ENCODE measurements at places on chromosomes 1 and 21.

DNA sequence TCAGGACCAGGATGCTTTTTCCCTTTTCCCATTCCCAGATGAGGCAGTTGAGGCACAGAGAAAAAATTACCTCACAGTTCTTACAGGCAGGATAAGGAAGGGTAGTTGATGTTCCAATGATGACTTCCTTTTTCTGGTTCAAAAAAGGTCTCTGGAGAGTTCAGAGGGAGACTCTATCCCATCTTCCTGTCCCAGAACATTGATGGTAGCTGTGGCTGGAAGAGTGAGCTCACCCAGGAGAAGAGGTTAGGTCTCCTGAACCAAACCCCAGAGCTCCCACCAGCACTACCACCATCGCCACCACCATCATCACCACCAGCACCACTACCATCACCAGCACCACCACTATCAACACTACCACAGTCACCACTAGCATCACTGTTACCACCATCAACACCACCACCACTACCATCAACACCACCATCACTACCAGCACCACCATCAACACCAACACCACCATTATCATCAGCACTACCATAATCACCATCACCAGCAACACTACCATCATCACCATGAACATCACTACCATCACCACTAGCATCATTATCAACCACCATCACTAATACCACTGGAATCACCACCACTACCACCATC, 105.5 kb upstream of the RUNX3 start:
- DNase-seq, result no peak

- no peak for DNase-seq
Observed at GRCh38 chr1:40183055-40183710, 22.0 kb downstream of the RLF start.

DNA sequence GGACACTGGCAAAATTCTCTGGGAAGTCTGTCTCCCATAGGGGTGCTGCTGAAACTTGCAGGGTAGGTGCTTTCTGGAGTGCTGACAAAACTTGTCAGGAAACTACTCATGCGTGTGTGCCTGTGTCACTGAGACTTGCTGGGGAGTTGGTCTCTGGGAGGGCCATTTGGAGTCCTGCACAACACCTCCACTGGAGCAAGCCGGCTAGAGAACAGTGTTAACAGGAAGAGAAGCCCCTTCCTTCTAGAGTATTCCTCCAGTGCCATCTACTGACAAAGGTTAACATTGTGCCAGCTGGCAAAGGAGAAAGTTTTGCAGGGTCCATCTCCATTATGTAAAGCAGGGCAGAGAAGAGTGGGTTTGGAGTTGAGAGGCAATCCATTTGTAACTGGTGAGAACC, 30.0 kb downstream of the ZMYM4 start:
- DNase-seq, result no peak

- DNase-seq, result no peak
Observed at GRCh38 chr1:167713330-167714081, 8.3 kb upstream of the MPZL1 start.

DNA sequence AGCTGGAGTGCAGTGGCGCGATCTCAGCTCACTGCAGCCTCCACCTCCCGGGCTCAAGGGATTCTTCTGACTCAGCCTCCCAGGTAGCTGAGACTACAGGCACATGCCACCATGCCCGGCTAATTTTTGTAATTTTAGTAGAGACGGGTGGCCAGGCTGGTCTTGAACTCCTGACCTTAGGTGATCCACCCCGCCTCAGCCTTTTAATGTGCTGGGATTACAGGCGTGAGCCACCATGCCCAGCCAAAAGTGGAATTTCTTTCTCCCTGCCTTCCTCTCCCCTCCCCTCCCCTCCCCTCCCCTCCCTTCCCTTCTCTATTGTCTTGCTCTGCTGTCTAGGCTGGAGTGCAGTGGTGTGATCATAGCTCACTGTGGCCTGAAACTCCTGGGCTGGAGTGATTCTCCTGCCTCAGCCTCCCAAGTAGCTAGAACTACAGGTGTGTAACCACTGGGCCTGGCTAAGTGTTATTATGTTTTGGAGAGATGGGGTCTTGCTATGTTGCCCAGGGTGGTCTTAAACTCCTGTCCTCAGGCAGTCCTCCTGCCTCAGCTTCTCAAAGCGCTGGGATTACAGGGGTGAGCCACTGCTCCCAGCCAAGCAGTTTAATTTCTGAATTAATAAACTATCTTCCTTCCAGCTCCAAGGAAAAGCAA, 10.0 kb upstream of the MACF1 start:
- DNase-seq, result no peak

GRCh38 chr1:200275816-200276453, 133.9 kb downstream of the ZNF281 start:
- DNase-seq, result no peak

DNA sequence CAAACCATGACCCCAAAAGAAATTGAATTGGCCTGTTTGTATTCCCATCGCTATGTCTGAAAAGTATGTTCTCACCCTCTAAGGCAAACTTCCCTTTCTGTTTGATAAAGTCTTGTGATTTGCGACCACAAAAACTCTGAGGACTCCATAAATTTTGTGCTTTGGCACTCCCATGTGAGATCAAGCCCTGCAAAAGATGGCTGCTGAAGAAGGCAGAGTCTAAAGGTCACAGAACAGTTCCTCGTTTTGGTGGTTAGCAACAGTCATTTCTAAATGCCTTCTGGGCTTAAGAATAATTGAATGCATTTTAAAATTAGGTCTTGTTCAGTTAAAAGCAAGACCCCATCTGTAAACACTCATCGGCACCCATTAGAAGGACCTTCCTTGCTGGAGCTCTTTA, 441.6 kb downstream of the OMA1 start:
- no peak for DNase-seq

DNA sequence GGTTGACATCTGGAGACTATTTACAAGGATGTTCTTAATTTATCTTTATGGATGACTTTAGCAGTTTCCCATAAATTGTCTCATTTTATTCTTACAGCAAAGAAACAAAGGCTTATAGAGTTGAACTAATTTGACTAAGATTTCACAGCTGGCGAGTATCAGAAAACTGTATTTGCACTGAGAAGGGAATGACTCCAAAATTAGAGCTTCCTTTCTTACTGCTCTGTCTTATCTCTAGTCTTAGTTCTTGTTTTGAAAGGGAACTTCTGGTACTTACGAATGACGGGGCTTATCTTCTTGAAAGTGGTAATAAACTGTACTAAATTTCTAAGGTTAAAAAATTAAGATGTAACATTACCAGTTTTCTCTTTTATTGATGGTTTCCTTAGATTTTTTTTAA, 13.6 kb downstream of the CNST start:
- no peak for DNase-seq

DNA sequence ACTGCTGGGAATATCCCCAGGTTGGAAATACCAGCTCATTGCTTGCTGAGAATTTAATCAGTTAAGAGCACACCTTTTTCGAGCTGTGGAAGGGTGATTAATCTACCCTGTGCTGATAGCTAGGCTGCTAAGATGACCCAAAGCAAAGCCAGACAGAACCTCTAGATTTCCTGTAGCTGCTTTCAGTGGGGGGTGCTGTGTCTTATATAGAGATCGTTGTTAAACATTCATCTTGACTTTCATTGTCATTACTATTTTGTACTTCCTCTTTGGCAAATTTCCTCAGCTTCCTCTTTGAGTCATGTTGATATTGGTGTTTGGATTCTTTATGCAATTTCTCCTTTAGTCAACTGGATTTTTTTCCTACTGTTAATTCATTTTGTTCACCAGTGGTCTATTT, 155.3 kb downstream of the DISC1 start:
- no peak for DNase-seq

- DNase-seq, result no peak
Observed at GRCh38 chr1:201191653-201192260, 1.1 kb downstream of the IGFN1 start.

GRCh38 chr21:45419162-45419561, 14.2 kb downstream of the COL18A1 start:
- no peak for DNase-seq

- no peak for DNase-seq
Observed at GRCh38 chr1:200437556-200438203, 27.8 kb upstream of the ZNF281 start.

DNA sequence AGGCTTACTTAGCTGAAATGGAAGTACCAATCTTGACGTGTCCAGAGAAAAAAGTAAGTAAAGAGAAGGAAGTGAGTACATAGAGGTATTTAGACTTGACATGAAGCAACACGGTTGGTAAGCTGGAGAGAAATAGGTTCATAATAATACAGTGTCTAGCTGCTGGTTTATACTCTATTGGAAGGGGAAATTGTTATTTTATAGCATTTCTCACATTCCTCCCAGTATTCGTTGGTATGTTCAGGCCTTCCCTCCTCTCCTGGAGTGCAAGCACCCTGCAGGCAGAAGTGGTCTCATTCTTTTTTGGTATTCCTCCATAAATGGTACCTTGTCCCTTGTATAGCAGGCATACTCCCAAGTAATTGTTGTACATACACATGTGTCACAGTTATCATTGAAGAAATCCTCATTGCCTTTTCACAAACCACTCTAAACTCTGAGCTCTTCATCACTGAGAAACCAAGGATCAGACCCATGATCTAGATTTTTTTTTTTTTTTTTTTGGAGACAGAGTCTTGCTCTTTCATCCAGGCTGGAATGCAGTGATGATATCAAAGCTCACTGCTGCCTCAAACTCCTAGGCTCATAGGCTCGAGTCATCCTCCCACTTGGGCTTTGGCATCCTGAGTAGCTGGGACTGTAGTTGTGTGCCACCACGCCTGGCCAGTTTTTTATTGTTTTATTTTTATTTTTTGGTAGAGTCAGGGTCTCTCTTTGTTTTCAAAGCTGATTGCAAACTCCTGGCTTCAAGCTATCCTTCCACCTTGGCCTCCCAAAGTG, 9.8 kb upstream of the IPO9 start:
- no peak for DNase-seq

DNA sequence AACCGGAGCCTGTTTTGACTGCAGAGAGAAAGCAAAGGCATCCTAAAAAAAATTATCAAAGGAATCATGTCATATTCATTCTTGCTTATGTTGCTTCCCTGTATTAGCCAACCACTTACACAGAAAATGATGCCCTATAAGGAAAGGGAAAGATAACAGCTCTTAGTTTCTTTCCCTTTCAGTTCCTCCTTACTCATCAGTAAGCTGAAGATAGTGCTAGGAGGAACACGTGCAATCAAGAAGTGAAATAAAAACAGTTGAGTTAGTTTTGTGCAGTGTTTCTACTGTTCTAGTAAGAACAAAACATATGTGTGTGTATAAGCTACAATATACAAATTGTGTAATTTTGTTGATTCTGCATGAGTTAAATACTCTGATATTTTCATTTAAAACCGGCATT, 45.3 kb upstream of the MTF2 start:
- no peak for DNase-seq

- DNase-seq, result no peak
Observed at GRCh38 chr1:200028586-200029034, 1.1 kb downstream of the NR5A2 start.

GRCh38 chr1:170674986-170675385, 11.1 kb downstream of the PRRX1 start:
- no peak for DNase-seq

- no peak for DNase-seq
Observed at GRCh38 chr1:2115702-2116341, 65.6 kb downstream of the PRKCZ start.

GRCh38 chr1:207030522-207031009, 2.0 kb downstream of the C1orf116 start:
- DNase-seq, result no peak

DNA sequence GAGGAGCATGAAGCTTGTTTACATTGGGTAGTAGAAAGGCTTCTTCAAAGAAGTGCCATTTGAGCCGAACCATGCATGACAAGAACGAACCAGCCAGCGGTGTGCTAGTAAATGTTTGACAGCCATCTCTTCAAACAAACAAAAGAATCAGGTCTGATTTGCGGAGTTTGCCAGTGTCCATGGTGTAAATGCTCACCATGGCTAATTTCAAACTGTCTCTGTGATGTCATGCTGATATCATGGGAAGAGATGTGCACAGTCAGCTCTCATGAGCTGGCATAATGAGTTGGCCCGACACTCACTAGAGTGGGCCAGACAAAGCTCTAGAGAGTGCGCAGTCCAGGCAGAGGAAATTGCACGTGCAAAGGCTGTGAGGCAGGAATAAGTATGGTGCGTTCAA, 101.1 kb downstream of the KAZN start:
- no peak for DNase-seq

GRCh38 chr1:204697893-204698292, 12.4 kb upstream of the LRRN2 start:
- DNase-seq, result no peak

- DNase-seq, result no peak
Observed at GRCh38 chr1:24337455-24337854, 18.3 kb downstream of the GRHL3 start.

GRCh38 chr1:33260439-33260838, 4.1 kb downstream of the ZNF362 start:
- no peak for DNase-seq

- no peak for DNase-seq
Observed at GRCh38 chr1:3968851-3969250, 68.8 kb upstream of the C1orf174 start.

GRCh38 chr1:45666836-45667235, 19.5 kb downstream of the GPBP1L1 start:
- no peak for DNase-seq

DNA sequence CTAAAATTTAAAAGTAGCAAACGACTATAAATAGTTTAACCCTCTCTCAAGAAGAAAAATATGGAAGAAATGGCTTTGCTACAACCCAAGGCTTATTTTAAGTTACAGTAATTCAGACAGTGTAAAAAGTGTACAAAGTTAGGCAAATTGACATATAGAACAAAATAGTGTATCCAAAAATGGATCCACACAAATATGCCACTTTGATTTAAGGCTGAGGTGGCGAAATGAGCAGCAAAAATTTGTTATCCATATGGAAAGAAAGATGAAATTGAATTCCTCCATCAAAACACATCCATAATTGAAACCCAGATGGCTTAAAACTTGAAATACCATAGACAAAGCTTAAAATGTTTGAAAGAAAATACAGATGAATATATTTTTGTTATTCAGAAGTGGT, 540.8 kb downstream of the BRINP3 start:
- DNase-seq, result no peak

- no peak for DNase-seq
Observed at GRCh38 chr1:234658138-234658537, 48.2 kb upstream of the IRF2BP2 start.

GRCh38 chr1:7249516-7249915, 464.3 kb downstream of the CAMTA1 start:
- DNase-seq, result no peak

DNA sequence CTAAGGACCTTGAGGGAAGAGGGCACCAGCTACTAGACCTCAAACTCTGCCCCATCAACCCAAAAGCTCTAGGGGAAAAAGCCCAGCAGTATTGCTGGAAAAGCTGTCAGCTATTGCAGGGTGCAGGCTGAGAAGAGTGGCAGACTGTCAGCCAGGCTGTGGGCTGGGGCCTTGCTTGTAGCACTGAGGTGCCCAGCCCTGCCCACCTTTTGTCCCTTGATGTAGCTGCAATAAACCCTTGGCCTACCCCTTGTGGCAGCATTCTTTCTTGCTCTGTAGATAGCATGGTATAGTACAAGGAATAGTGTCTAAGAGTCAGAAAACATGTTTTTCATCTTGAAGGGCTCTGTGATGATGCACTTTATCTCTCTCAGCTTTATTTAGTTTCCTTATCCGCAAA, 39.4 kb downstream of the CDC14A start:
- DNase-seq, result no peak

Measured in T-helper 9 cell (primary cell).